GM04504 (cell line): ENCODE measurements at places on chromosomes 2 and 18.

- no peak for DNase-seq
Measured at GRCh38 chr2:207275779-207276178, 110.0 kb upstream of the KLF7 start.

DNA sequence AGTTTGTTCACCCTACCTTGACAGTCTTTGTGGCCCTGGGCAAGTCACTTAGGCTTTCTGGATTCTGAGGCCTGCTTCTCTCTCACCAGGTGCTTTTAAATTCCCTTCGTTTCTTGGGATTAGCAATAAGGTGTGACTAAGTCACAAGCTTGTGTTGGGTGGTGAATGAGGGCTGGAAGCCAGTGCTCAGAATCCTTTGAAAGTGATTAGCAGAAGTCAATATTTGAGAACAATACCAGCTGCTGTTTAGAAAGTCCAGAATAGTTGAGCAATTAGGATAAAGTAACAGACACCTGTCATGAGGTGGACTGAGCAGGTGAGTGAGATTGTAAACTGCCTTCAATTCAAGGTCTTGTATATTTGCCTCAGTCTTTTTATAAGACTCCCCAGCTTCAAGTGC is 19.3 kb upstream of the MGAT5 start:
- no peak for DNase-seq

- no peak for DNase-seq
Measured at GRCh38 chr2:225030203-225030602, 12.1 kb downstream of the DOCK10 start.

DNA sequence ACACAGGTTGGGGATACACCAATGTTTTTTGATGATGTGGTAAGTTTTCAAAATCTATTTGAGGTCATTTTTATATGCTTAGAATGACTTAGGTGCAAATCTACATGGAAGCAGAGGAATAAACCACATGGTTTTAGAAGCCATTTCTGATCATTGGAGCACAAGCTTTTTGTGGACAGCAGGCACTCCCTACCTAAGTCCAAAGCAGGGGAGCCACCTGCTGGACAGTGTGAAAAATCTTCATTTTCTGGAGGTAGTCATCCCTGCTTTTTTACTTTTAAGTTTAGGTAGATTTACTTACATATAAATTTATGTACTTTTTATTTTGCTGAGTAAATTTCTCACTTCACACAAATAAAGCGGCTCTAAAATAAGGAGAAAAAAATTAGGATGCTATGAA is 323.2 kb downstream of the PLCL1 start:
- DNase-seq, result peak; percentile 33

DNA sequence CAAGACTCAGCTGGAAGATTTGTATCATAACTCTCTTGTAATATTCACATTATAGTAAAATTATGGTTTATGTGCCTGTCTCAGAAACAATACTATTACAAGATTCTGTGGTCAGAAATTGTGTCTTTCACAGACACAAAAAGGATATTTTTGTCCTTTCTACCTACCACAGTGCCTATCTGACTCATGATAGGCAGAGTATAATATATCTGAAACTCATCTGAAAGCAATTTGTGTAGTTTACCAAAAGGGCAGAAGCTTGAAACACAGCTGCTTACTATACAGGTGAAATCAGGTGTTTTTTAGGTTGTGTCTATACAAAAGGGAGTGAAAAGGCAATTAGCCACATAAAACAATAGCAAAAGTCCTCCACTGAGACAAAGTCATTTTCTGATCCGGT is 10.9 kb downstream of the TMEM200C start:
- DNase-seq, result no peak

- DNase-seq, result no peak
Measured at GRCh38 chr2:164456619-164457018, 164.7 kb downstream of the GRB14 start.

DNA sequence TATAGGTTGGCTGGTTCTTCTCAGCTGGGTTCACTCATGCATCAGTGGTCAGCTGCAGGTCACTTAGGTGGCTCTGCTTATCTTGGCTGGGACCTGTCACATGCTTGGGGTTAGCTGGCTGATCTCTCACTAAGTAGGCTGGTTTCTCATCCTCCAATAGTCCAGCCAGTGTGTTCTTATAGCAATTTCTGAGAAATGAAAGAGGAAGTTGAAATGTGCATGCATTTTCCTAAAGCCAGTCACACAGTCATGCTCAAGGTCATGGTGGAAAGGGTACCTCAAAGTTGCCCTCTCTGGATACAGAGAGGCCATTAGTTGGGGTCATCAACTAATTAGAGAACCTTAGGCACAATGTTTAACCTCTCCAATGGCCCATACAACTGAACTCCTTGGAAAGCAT is 64.4 kb downstream of the KLHL29 start:
- no peak for DNase-seq

DNA sequence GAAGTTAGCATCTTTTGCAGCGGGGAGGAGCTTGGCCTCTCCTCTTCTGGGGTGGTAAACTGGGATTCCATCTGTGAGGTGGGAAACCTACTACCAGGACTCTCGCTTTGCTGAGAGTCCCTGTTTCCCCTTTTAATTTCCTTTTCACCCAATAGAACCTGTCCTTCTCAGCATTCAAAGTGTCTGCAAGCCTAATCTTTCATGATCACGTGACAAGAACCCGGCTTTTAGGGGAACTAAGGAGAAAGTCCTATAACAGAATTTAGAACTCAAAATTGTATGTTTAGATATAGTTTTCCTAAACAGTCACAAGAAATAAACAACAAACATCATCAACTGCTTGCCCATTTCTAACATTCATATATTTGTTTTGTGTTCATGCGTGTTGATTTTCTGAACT is 103.6 kb upstream of the CDH19 start:
- DNase-seq, result no peak

DNA sequence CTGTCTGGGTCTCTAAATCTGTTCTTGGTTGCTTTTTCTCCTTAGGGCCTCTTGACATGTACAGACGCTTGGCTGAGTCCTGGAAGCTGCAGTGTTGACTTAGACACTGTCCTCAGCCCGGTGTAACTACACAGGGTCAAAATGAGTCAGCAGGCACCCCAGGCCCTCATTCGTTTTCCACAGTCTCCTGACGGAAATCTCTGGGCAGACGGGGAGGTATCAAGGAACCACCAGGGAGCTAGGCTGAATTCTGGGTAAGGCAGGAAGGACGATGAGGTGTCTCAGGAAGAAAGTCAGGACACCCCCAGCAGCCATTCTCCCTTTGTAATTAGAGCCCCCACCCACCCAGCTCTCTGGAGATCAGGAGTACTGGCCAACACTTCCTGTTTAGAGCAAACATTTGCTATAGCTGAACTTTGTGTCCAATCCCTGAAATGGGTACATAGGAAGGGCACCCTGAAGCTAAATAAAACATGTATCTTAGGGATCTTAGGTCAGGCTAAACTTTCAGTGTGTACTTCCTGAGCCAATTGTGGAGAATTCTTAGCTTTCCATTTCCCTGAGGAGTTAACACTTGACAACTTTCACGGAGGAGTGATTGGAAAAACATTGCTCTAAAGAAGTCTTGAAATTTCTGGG is 23.9 kb upstream of the EPAS1 start:
- DNase-seq, result no peak

GRCh38 chr2:238425979-238426567 is 654 bp upstream of the ASB1 start:
- DNase-seq, result no peak

DNA sequence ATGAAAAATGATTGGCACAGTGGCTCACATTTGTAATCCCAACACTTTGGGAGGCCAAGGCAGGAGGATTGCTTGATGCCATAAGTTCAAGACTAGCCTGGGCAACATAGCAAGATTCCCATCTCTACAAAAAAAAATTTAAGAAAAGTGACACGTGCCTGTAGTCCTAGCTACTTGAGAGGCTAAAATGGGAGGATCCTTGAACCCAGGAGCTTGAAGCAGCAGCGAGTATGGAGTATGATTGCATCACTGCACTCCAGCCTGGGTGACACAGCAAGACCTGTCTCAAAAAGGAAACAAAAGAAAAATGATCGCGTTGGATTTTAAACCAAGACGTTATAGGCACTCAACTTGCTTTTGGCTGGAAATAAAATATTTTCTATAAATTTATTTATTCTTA is 37.8 kb upstream of the CREB1 start:
- DNase-seq, result no peak

- DNase-seq, result no peak
Measured at GRCh38 chr2:11678306-11678960, 8.4 kb upstream of the NTSR2 start.

DNA sequence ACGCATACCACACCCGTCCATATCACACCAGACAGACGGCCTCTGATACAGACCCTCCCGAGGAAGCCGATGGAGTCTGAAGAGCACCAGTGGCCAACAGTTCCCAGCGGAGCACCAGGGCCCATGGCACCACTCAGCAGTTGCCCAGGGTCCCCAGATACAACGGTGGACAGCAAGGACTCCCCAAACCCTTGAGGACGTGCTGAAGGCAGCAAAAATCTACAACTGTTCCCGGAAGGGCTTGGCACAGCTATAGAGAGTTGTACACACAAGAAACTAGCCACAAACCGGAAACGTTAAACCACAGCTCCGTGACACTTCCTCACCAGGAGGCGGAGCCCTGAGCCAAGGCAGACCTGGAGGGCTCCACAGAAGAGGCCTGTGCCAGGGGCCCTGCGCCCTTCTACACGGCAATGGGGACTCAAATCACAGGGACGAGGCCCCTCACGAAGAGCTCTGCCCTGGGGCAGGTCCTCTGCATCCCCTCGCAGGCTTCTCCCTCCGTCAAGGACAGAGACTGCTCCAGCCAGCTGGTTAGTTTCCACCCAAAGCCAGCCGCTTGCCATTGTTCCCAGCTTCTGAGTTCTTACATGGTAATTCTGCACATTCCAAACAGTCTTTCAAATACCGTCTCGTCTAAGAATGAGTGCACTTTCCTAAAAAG is 133.4 kb downstream of the HDAC4 start:
- DNase-seq, result peak; percentile 62

DNA sequence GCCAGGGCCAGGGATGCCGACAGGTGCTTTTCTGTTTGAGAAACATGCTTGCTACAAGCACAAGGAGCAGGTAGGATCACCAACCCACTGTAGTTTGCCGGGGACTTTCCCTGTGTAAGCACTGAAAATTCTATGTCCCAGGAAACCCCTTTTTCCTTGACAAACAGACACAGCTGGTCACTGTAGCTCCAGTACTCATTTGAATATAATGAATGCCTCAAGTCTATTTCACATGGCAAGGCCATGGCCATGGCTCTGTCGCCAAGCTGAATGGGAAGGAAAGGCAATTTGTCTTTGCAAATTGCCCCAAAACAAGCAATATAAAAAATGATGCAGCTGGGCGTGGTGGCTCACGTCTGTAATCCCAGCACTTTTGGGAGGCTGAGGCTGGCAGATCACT is 49.6 kb upstream of the IGFBP2 start:
- no peak for DNase-seq

- DNase-seq, result no peak
Measured at GRCh38 chr18:36450264-36450663, 152.8 kb downstream of the FHOD3 start.

- DNase-seq, result no peak
Measured at GRCh38 chr2:52072949-52073348, 1041.0 kb upstream of the NRXN1 start.

DNA sequence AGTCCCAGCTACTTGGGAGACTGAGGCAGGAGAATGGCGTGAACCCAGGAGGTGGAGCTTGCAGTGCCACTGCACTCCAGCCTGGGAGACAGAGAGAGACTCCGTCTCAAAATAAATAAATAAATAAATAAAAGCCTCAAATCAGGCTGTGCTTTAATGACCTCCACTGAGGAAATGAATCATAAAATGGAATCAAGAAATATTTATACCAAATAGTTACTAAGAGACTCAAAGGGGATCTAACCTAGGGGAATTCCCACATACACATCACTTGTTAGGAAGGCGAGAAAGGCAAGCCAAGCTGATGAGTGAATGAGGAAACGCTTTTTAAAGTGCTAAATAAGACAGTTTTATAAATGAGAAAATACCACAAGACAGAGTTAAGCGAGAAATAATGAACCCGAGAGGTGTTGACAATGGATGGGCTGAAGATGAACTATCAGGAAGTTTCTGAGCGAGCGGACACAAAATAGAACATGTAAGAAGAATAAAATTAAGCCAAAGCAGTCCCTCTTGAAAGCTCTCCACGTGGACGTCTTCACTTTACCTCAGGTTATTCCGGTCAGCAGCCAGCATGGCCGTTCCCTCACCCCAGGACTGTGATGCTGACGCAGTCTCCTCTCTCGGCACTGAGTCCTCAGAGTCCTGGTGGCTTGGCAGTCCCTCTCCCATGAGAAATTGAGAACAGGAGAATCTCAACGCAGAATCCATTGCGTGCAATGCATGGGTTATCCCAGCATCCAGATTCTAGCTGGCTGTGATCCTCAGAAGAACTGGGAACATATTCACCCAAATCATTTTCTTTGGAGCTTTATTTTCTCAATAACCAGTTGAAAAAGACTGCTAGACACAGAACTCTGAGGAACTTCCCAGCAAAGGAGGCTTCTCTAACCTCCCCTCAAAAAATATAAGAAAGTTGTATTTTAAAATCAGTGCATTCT is 22.3 kb downstream of the PXDN start:
- peak; percentile 78 for DNase-seq

DNA sequence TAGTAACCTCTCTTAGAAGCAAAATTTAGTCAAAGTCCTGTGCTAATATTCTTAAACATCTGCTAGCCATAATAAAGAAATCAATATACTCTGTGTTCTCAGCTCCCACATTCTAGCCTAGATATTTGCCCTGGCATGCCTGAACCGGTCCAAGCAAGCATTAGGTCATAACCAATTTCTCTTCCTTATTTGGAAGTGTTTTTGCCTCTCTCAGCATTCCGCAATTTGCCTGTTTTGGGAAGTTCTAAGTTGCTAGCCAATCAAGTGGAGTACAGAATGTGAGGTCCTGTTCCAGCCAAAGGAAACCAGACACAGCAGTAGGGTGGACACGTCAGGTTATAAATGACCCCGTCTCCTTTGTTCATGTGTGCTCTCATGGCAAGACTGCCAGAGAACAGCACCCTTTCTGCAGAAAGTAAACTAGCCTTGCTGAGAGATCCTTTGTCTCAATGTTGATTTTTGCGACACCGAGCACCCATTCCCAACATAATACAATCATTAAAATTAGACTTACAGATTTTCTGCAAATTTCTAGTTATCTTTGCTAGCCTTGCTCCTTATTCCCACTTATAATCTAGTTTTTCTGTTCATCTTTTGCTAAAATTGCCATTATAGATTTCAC is 13.0 kb upstream of the SULT1C4 start:
- DNase-seq, result no peak

DNA sequence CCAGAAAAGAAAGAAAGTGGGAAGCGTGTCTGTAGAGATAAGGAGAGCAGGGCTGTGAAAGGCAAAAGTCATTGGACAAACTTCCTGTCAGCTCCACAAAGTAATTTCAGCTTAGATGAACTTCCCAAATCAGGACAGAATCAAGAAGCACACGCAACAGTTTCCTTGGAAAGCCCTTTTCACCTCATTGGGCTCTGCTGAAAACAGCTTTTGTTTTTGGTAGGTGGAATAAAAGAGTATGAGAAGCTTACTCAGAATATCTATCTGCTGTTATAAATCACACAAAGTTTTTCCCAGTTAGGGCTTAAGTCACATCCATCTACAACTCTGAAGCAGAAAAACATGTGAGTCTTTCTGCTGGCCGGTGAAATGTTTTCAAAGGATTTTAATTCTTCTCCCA is 42.4 kb upstream of the EFEMP1 start:
- no peak for DNase-seq

- DNase-seq, result peak; percentile 91
Measured at GRCh38 chr18:12278741-12279682, 24.9 kb downstream of the CIDEA start.

- no peak for DNase-seq
Measured at GRCh38 chr18:52334307-52334706, 5.7 kb upstream of the DCC start.

- DNase-seq, result no peak
Measured at GRCh38 chr2:229586012-229586411, 128.3 kb downstream of the DNER start.
